ENCODE measurements at places on chromosomes 2 and 18.

DNA sequence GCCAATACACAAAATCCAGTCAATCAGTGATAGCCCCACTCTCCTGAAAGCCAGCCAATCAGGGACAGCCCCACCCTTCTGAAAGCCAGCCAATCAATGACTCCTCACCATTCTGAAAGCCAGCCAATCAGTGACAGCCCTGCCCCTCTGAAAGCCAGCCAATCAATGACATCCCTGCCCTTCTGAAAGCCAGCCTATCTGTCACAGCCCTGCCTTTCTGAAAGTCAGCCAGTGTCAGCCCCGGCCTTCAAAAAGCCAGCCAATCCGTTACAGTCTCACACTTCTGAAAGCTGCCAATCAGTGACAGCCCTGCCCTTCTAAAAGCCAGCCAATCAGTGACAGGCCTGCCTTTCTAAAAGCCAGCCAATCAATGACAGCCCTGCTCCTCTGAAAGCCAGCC, 95.9 kb upstream of the HDAC4 start:
- no peak for DNase-seq

GRCh38 chr2:28810384-28811285, at the start of gene SPDYA:
SPDYA (plus strand) TSS chr2:28810834; CDS start chr2:28816015, 5,181 bp downstream.
- DNase-seq: peak; percentile 82

GRCh38 chr2:11932048-11932512, 185.6 kb downstream of the LPIN1 start:
- DNase-seq: no peak

GRCh38 chr2:74548900-74549826, 4.6 kb downstream of the LOXL3 start:
- no peak for DNase-seq

DNA sequence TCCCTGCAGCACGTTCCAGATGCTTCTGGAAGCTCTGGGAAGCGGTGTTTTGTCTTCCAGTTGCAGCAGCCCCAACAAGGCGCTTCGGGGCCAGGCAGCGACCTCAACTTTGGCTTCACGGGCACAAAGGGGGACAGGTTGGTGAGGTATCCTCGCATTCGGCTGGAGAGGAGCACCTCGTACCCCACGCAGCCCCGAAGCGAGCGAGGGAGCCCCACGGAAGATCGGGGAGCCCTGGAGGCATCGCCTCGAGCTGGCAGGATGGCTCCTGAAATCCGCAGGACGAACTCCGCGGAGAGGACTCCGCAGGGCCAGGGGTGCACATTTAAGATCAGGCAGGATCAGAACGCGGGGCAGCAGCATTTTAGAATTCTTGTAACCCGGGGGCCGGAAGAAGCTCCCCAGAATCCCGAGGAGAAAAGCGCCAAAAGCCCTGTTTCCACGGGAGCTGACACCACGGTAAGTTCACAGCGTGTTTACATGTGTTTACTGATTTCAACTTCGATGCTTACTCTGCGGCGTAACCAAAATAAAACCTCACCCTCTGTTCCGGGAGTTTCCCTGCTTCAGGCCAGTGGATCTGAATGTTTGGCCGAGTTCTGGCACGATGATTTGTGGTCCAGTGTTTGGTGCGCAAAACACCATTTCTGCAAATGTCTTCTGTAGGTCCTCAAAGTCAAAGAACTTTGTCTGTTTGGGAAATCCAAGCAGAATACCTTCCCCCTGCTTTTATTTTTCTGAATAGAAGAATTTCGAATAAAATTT, 212.5 kb downstream of the NEDD4L start:
- DNase-seq: no peak

- no peak for DNase-seq
Observed at GRCh38 chr2:7119132-7119835, 202.1 kb downstream of the RNF144A start.

DNA sequence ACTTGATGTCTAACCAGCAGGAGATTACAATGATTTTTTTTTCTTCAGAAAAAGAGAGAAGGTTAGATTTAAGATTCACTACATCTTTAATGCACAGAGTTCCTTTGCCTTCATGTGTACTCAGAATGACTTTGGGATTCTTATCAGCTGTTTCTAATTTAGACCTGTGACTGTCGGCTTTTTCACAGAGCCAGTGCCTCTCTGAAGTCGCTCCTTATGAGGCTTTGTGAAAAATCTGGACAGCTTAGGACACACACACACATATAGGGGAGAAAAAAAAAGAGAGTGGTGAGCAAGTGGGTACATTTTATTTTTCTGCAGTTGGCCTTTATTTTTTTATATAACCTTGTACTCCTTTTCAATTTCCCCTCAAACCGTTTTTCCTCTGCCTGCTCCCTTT, 893.1 kb upstream of the CELF4 start:
- DNase-seq: no peak

DNA sequence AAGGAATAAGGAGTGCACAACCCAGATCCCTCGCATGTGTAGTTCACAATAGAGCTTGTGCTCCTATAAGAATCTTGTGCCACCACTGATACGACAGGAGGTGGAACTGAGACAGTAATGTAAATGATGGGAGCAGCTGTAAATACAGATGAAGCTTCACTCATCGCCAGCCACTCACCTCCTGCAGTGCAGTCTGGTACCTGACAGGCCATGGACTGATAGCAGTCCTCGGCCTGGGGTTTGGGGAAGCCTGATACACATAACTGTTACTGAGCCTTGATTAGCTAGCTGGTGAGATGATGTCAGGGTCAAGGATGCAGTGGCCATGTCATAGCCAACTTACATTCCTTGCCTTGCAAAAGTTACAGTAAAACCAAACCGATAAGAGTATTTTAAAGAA, 376.6 kb downstream of the NBAS start:
- no peak for DNase-seq

DNA sequence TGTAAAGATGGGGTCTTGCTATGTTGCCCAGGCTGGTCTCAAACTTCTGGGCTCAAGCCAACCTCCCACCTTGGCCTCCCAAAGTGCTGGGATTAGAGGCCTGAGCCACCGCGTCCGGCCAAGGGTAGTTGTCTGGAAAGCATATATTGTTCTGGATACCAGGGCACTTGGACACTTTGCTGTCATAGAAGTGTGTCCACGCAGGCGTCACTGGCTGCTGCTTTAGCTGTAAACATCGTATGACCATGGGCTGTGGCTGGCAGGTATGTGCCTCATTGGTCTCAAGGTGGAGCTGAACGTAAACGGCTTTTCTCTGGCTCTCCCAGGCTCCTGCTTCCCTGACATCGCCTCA, 3.2 kb upstream of the GPR35 start:
- DNase-seq: no peak

DNA sequence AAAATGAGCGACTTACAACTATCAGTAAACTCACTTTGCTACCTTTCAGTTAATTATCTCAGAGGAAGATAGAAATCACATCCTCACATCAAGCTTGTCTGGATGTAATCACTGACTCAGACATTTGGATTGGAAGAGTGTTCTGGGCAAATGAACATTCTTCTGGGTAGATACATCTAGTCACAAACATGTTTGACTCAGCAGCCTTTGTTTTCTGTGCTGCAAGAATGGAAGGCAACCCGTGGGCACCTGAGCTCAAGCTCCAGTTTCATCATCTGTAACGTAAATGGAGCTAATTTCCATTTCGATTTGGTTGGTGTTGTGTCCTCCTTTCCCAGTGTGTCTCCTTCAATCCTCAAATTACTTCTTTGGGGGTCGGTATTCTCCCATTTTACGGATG, 58.5 kb downstream of the ACAA2 start:
- no peak for DNase-seq

DNA sequence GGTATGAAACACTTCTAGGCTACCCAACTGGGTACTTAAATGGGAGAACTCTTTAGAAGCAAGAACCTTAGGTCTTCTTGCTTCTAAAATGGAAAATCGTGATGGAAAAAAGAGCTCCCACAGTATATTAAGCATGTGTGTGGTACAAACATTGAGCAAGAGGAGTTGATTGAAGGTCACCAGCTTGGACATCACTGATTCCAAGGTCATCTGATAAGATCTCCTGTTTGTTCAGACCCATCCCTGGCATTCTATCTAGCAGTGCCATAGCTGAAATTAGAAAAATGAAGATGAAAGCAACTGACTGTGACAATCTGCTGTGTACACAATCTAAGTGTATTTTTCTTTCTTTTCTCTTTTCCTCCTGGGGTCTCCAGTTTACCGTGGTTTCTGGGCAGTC, 35.7 kb downstream of the TMEM182 start:
- DNase-seq: no peak

DNA sequence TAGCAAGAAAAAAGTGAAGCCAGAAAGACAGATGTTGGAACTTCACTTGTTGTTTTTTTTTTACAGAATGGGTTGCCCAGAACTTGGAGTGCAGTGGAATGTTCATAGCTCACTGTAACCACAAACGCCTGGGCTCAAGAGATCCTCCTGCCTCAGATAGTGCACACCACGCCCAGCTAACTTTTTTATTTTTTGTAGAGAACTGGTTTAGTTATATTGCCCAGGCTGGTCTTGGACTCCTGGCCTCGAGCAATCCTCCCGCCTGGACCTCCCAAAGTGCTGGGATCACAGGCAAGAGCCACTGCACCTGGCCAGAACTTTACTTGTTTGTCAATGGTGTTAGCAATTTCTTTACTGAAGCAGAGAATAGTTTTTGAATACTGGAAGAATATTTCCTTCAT, 11.9 kb upstream of the ASPRV1 start:
- no peak for DNase-seq

GRCh38 chr2:25492726-25493125, 151.0 kb upstream of the DNMT3A start:
- DNase-seq: no peak

All from stimulated activated CD4-positive, alpha-beta T cell treated with anti-CD3 and anti-CD28 coated beads, Interleukin-2, amount 100 ng/mL, for 24 hours (primary cell).